Small intestine (tissue), 16 donors: ENCODE measurements at places on chromosomes 11 and 22. TPM values are rescaled to one million over a fixed set of nuclear protein-coding genes. Genes with fewer than 3 reads are reported as not detected.

DNA sequence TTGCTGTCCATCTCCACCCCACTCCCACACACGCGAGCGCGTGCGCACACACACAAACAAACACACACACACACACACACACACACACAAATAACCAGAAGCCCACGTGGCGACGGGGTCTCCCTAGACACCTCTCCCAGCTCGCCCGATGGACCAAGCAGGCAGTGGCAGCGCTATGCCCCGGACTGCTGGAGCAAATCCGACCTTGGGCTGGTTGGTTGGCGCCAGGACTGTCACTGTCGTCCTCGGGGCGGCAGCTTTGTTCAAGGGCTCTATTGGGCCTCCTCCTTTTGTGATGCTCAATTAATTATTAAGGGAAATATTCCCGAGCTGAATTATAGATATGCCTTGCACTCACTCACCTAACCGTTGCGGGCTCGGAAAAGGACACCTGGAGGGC is 1.7 kb upstream of the KCNA4 start:
- no peak for DNase-seq

GRCh38 chr11:28606930-28607329 is 498.7 kb downstream of the METTL15 start:
- DNase-seq: no peak

- DNase-seq: no peak
Observed at GRCh38 chr11:60777572-60777971, 7.6 kb upstream of the MS4A10 start.

DNA sequence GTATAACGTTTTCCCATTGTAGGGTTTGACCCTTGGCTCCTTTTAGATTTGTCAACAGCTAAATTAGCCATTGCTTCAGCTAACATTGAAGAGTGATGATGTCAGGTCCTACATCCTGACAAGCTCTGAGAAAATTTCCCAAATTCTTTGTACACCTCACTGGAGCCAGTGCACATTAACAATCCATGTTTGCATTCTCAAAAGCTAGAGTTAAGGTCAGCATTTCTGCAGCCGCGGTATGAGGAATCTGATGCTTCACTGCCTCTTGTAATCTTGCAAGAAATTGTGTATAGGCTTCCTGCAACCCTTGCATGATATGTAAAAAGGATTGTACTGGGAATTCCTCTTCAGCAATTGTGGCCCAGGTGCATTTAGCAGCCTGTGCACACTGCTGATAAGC is 33.1 kb upstream of the NCAM1 start:
- DNase-seq: no peak

DNA sequence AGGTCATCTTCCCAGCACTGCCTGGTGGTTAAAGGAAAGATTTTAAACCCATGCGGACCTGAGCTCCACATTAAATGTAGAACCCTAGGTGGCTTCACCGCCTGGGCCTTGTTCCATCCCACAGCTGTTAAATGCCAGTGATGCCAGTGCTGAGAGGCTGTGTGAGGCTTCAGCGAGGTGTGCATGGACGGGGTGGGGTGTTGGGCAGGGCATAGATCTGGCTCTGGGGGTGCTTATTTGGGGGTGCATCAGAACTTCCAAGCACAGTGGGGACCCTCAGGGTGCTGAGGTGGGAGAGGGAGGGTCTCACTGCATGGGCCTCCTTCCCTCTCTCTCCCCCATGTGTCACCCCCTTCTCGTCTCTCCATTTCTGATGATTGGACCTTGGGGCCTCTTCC is 90.1 kb upstream of the B3GAT1 start:
- DNase-seq: no peak

GRCh38 chr11:94750319-94751217 is 17.6 kb upstream of the AMOTL1 start:
- no peak for DNase-seq

DNA sequence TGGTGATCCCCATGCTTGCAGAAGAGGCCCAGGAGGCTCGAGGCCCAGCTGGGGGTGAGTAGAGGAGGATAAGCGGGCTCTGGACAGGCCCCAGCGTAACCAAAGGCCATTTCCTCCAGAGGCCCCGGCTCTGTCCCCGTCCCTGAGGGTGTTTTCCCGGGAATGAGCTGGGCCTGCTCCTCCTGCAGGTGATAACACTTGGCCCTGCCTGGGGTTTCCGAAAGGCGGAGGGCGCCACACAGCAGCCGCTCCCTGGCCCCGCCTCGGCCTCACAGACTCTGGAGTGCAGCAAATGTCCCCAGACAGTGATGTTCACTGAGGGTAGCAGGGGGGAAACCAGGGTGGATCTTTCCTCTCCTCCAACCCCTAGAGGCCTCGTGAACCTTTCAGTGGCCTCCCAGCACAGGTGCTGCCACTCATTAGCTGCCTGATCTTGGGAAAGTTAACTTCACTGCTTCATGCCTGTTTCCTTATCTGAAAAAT is 10.5 kb upstream of the MGAT3 start:
- peak; percentile 82 for DNase-seq

GRCh38 chr11:109390752-109391151 is 31.2 kb upstream of the C11orf87 start:
- no peak for DNase-seq

DNA sequence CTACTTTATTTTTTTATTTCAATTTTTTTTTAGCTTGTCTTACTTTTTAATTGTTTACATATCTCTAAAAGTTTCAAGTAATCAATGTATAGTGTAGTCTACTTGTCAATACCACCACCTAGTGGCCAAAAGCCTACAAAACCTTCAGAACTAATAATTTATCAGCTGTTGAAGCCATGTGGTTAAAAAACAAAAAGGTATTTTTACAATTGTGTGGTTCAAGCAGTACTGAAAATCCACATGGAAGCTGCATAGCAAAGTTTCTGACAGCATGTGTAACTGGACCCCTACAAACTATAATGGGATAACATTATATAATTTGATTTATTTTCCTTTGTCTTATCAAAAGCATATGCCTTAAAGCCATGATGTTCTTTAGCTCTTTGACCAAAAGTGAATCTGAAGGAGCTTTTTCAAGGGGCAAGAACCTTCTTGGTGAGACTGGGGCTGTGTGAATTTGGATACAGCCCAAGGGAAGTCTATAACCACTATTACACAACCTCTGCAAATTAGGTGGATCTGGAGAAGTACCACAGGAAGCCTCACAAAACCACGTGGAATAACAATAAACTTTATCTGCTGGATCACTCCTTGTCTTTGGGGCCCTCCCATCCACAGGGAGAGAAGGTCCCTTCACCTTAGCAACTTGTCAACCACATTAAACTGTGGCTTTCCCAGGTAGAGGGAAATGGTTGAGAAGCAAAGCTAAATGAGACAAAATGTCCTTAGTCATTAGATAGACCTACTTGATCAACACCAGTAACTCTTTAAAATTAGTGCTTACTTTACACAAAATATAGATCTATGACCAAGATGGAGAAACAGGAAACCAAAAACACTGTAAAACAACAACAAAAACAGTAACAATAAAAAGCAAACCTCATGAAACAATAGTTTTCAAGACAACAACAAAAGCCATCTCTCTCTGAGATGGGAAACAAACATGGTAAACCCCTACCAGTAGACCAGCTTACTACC is 9.9 kb downstream of the NARS2 start:
- peak; percentile 75 for DNase-seq

- no peak for DNase-seq
Observed at GRCh38 chr11:76459846-76460245, 15.0 kb downstream of the EMSY start.

DNA sequence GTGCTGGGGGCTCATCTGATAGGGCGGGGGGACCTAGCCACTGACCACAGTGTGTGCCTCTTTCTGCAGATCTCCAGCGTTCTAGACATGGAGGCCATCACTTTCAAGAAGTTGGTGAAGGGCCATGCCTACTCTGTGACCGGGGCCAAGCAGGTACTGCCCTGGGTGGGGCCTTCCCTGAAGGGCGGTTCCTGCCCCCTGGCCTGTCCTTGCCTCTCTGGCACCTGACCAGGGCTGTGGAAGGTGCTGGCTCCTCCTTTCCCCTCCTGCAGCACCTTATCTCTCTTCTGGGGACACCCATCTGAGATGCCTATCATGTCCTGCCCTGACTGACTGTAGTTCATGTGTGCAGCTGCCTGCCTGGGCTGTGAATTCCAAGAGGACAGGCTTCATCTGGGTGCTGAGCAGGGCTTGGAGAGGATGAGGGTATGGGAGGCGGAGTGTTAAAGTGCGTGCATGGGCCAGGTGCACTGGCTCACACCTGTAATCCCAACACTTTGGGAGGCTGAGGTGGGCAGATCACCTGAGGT is 5.5 kb downstream of the CAPN1 start:
- DNase-seq: no peak

- DNase-seq: no peak
Observed at GRCh38 chr11:2097998-2098690, 41.0 kb downstream of the IGF2 start.

GRCh38 chr22:40405178-40406062 is 35.0 kb downstream of the SGSM3 start:
- DNase-seq: no peak

GRCh38 chr11:119067371-119068222 is at the start of gene VPS11:
TSS of gene VPS11 (plus strand) at chr11:119067818. CDS start at chr11:119067824, 6 bp downstream.
- peak; percentile 98 for DNase-seq

- DNase-seq: no peak
Observed at GRCh38 chr11:86438685-86439084, 64.0 kb downstream of the CCDC81 start.

DNA sequence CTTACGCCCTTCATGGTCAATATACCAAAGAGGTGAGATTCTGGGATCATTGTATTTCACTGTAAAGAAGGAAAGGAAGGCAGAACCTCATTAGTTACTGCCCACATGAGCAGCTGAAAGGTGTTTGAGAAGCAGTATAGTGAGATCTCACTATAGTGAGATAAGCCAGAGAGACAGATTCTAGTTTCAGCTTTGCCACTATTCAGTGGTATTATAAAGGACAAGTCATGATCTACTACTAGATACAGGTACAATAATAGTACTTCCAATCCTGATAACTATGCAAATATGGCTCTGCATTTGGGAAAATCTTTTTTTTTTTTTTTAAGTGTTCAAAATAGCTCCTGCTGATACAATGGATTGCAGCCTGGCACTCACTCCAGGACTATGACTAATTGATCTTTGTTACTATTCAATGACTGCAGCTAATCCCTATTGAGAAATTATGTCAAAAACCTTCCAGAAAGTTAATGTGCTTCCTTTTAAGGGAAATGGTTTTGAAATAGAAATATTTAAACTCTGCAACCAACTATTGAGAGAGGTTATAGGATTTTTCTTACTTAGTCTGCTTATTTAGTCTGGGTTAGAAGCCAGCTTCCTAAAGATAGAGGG is 8.3 kb upstream of the DLAT start:
- DNase-seq: peak; percentile 41

DNA sequence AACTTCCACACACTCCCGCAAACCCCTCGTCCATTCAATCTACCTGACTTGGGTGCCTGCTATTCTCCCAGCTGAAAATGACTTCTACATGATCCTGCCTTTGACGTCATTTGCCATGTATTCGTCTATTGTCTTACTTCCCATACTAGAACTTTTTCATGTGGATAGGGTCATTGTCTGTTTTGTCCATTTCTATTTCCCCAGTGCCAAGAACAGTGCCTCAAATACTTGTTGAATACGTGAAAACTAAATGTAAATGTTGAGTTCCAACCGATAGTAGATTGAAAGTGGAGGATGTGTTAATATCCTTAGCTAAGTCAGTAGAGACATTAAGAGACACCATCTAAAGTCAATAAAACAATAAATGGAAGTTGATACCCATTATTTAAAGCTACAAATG is 935 bp downstream of the TRIM68 start:
- DNase-seq: peak; percentile 26

GRCh38 chr11:40314327-40314726 is 1145.1 kb downstream of the LRRC4C start:
- no peak for DNase-seq

DNA sequence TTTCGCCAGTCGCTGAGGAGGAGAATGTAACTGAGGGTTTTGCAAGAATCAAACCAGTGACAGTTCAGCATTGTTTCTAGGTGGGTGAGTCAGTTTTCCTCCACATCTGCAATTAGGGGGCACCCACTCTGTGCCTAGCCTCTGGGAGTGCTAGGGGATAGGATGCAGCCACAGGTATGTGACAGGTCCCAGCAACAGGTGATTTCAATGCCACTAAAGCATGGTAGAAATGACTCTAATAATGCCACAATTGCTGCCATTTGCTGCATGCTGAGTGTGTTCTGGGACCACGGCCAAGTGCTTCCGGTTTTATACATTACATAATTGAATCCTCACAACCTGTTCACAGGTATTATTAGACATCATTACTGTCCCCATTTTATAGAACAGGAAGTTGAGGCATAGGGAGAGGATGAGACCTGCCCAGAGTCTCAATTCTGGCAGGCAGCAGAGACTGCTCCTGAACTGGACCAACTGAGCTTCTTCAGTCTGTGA is 556 bp downstream of the CRYBB2 start:
- DNase-seq: no peak

DNA sequence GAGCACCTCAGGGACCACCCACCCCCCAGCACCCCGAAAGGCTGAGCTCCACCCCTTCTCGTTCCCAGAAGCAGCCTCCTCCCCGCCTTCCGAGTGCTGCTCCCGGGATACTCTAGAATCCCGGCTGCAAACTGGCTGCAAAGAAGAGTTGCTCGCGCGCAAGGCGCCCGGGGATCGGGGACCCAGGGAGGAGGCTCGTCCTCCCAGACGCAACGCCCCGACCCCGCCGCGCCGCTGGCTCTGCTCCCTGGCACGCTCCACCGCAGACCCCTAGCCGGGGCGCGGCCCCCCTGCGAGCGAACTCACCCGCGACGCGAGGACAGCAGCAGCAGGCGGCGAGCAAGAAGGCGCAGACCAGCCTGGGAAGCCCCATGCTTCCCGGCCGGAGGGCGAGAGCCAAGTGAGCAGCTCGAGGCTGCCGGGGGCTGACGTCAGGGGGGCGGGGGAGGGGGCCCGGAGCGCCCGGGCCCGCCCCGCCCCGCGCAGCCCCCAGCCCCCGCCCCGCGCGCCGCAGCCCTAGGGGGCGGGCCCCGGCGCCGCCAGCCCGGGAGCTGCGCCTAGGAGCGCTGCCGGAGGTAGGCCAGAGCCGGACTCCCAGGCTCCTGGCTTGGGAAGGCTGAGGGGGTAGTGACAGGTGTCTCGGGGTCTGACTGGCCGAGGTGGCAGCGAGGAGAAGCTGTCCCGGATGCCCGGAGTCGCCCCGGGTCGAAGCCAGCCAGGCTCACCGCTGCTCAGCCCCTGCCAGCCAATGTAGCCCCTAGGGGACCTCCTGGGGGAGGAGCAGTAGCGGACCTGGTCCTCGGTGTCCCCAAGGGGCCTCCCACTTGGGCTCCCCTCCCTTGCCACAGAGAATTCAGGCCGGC is at the start of gene MCAM:
Gene MCAM, minus strand, starts transcription at position 402 of the 863 bp plus-strand sequence. Its CDS starts 29 bp downstream, at position 373.
- DNase-seq: peak; percentile 56

DNA sequence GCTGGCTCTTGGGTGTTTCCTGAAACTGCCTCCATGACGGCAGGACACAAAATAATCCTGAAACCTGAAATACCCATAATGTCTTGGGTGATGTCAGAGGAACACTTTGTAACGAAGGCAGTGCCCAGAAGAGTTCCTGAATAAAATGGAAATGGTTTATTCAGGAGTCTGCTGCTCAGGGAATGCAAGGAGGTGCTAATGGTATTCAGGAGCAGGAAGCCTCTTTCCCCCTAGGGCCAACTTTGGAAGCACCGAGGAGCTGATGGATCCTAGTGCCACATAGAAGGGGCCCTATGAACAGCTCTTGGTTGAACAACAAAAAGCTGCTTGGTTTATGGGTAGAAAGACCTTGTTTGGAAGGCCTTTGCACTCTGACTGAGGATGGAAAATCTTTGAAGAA is 15.5 kb downstream of the TREH start:
- no peak for DNase-seq

The SULT4A1 gene
- polyA plus RNA-seq: 21.6 TPM

The NAV2 gene
- 2.0 TPM for polyA plus RNA-seq

The PSMA1 gene
- polyA plus RNA-seq: 161 TPM

The HBB gene
- 18.8 TPM for polyA plus RNA-seq

The SMIM35 gene
- 0.03 TPM for polyA plus RNA-seq

The PHETA2 gene
- polyA plus RNA-seq: 4.9 TPM

The OAF gene
- 208 TPM for polyA plus RNA-seq

The IGSF22 gene
- polyA plus RNA-seq: 0.49 TPM
